ENCODE measurements at places on chromosomes 1 and 21.

- DNase-seq, result no peak
Measured at GRCh38 chr1:211520641-211521040, 28.7 kb upstream of the RD3 start.

DNA sequence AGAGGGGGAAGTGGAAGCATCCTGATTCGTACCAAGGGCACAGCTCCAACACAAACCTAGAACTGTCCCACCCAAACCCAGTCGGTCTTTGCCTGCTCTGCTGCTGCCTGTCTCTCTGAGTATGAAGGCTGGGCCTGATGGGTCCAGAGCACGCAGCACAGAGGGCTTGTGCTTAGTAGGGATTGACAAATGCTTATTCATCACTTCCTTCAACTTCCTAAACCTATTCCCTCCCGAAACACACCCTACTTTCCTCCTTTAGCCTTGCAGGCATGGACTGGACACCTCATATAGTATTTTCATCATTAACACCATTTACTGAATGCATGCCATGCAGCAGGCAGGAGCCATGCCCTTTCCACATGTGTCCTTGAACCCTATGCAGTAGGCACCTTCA, 31.3 kb downstream of the FOXO6 start:
- DNase-seq, result no peak

- no peak for DNase-seq
Measured at GRCh38 chr1:209155546-209155945, 428.0 kb upstream of the CAMK1G start.

DNA sequence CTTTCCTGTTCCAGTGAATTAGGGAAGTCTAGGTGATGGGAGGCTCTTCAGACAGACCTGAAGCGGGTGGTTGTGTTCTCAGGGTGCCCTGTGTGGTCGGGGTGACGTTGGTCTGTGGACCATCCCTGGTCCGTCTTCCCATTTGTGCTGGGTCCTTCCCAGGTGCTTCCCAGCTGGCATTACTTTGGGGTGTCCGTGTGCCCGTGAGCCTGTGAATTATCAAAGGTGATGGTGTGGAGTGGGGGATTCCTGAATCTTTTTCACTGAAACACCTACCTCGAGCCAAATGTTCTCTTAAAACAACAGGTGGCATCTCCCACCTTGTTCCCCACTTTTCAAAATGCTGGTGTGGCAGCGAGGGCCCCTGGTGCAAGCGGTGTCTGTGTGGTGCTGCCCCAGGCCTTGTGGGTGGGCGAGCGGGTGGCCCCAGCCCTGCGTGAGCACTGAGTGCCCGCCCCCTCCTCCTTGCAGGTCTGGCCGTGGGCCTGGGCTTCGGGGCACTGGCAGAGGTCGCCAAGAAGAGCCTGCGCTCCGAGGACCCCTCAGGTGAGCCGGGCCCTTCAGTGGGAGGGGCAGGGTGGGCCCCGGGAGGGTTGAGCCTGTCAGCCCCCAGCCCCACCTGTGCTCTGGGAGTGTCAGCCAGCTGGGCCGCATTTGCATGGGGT, 37.0 kb downstream of the COQ8A start:
- DNase-seq, result no peak
